ENCODE measurements at places on chromosomes 12 and 14.
A peak's percentile ranks its signal among the peaks of the same experiment; 100 is the strongest.

DNA sequence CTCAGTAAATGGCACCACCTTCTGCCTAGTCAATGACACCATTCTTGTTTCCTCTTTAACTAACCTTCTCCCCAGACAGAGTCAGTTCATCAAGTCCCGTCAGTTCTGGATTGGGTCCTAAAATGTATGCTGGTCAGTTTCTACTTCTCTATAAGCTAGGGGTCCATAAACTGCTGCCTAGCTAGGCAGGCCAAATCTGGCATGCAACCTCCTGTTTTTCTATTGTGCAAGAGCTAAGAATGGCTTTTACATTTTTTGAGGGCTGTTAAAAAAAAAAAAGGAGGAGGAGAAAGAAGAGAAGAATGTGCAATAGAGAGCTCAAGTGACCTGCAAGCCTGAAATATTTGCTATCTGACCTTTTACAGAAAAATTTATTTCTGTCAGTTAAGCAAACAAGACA lies 6.4 kb upstream of the TMED10 start:
- no peak for DNase-seq

GRCh38 chr12:69007101-69007854 lies 74.3 kb upstream of the CPM start:
- no peak for DNase-seq

DNA sequence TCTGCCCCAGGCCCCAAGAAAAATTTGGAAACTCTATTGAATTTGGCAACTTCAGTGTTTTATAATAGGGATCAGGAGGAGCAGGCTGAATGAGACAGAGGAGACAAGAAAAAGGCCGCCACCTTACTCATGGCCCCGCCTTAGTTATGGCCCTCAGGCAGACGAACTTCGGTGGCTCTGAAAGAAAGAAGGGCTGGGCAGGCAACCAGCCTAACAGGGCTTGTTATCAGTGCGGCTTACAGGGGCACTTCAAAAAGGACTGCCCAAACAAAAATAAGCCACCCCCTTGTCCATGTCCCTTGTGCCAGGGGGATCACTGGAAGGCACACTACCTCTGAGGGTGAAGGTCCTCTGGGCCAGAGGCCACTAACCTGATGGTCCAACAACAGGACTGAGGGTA lies 146.3 kb upstream of the ATF7IP start:
- no peak for DNase-seq

GRCh38 chr12:19177754-19178153 lies 48.2 kb downstream of the PLEKHA5 start:
- DNase-seq = no peak

DNA sequence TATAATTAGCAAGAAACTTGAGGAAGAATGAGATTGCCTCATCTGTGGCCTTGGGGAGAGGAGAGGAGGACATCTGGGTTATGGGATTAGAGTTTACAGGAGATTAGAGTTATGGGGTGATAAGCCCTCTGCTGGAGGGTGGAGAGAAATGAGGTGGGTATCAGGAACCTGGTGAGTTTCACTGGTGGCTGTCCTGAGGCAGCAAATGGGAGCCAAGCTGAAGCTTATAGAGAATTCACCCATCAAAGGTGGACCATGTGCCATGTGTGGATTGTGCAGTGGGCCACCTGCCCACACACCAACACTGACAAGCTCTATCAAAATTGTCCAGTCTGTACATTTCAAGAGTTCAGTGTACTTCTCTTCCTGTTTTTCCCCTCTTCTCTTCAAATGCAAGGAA lies 135.3 kb downstream of the AEBP2 start:
- DNase-seq = no peak

GRCh38 chr14:56899829-56900228 lies 89.5 kb upstream of the OTX2 start:
- DNase-seq = no peak

- no peak for DNase-seq
Measured at GRCh38 chr14:69610020-69610873, 1.1 kb upstream of the SUSD6 start.

GRCh38 chr14:36656687-36657398 lies 4.8 kb upstream of the PAX9 start:
- DNase-seq = peak; percentile 57

GRCh38 chr12:47554046-47554653 lies 151.7 kb downstream of the RPAP3 start:
- DNase-seq = no peak

DNA sequence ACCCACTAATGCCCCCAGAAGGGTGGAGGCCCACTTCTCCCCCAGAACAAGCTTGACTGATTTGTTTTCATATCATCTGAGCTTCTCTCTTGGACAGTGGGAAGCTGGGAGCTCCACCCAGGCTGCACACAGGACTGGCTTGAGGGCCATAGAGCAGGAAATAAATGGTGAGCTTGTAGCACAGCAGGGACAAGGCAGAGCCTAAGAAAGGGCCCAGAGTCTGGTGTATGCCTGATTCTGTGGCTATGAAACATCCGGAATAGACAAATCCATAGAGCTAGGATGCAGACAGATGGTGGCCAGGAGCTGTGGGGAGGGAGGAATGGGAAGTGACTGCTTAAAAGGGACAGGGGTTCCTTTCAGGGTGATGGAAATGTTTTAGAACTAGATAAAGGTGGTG lies 79.0 kb downstream of the ARL6IP4 start:
- no peak for DNase-seq

DNA sequence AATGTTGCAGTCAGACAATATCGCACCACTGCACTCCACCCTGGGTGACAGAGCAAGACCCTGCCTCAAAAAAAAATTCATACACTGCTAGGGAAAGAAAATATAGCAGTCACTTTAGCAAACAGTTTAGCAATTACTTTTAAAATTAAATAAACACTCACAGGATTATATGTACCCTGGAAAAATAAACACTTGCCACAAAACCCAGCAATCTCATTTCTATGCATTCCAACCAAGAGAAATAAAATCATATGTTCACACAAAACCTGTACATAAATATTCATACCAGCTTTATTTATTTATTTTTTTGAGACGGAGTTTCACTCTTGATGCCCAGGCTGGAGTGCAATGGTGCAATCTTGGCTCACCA lies 20.2 kb downstream of the ATXN2 start:
- DNase-seq = no peak

GRCh38 chr12:52060498-52061177 lies 9.1 kb upstream of the ATG101 start:
- peak; percentile 45 for DNase-seq

DNA sequence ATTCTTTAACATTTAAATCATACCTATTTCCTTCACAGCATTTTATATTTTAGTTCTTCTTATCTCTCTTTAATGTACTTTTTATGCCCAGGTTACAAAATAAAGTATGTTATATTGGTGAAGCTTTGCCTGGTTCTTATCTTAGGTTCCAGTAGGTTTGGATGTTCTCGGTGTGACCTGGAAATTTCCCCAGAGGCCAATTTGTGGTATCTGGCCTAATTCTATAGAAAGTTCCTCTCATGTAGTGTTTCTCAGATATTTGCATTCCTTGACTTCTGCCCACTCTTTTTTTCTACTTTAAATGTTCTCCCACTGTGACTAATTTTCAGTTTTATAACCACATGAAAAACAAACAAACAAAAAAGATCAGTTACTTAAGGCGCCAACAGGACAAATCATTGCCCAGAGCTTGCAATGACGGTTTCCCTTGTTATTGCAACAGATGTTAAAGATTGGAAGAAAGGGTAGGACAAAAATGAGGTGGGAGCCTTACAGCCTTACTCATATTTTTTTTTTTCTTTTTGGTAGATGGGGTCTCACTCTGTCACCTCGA lies 41.2 kb upstream of the PPM1H start:
- DNase-seq = no peak

DNA sequence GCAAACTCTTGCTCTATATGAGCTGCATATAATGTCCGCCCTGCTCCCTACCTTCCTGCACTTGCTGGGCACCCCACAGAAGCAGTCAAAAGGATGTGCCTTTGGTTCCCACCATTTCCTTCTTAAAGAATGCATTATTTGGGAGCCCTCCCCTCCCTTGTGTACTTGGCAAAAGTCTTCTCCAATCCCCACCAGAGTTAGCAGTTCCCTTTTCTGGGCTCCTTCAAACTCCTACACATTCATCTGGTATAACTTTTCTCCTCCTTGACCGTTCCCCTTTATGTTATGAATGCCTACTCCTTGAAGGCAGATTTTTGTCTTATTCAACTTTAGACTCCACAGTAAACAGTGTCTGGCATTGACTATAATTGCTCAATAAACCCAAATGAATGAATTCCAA lies 27.8 kb downstream of the AREL1 start:
- no peak for DNase-seq

GRCh38 chr12:2453076-2453760 lies 341.6 kb upstream of the FKBP4 start:
- DNase-seq = no peak

GRCh38 chr14:86641310-86641709 lies 1111.4 kb downstream of the FLRT2 start:
- no peak for DNase-seq

GRCh38 chr12:121921066-121921465 lies 2.7 kb downstream of the CFAP251 start:
- DNase-seq = no peak

- no peak for DNase-seq
Measured at GRCh38 chr12:120078868-120079267, 37.7 kb downstream of the RAB35 start.

- DNase-seq = no peak
Measured at GRCh38 chr12:75194250-75194649, 15.4 kb downstream of the KCNC2 start.

DNA sequence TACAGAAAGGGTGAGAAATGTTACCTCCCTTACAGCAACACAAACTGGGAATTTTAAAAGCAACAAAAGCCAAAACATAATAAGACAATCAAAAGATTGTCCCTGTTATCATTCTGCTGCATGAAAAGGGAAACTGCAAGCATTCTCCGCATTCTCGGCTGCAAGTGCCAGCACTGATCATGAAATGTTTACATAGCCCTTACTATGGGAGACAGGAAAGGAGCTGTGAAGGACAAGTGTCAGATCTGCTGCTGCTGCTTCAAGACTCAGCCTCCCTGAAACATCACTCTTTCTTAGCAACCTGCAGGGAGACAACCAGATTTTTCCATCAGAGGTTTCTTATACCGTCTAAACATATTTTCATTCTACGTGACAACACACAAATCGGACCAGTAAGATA lies 20.1 kb downstream of the DENND5B start:
- no peak for DNase-seq

- DNase-seq = peak; percentile 66
Measured at GRCh38 chr12:79689477-79690141, 1.2 kb downstream of the PAWR start.

DNA sequence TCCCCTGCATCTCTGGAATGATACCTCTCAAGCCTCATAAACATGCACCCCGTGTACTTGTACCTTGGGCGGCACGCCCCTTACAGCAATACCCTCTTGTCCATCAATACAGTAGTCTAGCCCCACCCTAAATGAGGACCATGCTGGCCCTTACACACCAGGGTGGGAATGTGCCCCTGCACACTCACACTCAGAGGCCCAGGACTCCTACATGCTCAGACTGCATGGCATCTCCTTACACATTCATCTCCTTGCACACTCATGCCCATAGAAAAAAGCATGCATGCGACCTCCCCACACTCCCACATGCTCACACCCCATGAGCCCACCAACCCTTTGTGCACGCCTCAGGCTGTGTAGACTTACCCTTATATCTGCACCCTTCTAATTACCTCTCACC lies 22.0 kb downstream of the ITGA7 start:
- DNase-seq = no peak

GRCh38 chr14:95840094-95840700 lies 36.4 kb upstream of the TUNAR start:
- DNase-seq = no peak

DNA sequence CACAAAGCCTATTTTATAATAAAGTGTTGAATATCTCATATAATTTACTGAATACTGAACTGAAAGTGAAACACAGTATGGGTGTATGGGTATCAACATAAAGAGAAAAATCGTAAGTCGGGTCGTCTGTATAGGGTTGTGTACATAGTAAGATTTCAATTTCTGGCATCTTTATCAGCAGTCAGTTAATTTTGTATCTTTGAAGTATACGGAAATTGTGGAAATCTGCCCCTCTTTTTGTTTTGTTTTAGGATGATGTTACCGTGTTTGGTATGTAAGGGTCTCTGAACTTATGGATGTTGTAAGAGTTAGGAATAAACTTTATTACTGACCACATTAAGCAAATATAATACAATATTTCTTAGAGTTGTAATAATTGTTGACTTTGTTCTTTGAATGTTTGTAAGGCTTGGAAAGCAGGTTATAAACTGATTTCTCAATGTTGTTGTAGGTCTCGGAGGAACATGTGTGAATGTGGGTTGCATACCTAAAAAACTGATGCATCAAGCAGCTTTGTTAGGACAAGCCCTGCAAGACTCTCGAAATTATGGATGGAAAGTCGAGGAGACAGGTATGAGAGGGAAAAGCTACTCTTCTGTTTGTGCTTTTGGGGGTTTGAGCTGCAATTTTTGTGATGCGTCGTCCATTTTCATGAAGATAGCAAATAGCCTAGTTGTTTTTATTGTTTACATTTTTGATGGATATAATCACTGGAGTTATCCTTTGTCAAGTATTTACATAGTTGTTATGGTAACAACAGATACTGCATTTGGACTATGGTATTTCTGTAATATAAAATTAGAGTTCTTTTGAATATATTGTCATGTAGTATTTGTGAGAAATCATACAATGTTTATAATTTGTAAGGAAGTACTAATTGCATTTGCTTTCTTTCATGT lies 12.0 kb downstream of the EID3 start:
- no peak for DNase-seq

Measured in H1 (cell line).